ENCODE measurements at places on chromosomes 3 and 15.

- peak; percentile 94 for DNase-seq
Observed at GRCh38 chr3:194070634-194071409, 65.1 kb upstream of the HES1 start.

DNA sequence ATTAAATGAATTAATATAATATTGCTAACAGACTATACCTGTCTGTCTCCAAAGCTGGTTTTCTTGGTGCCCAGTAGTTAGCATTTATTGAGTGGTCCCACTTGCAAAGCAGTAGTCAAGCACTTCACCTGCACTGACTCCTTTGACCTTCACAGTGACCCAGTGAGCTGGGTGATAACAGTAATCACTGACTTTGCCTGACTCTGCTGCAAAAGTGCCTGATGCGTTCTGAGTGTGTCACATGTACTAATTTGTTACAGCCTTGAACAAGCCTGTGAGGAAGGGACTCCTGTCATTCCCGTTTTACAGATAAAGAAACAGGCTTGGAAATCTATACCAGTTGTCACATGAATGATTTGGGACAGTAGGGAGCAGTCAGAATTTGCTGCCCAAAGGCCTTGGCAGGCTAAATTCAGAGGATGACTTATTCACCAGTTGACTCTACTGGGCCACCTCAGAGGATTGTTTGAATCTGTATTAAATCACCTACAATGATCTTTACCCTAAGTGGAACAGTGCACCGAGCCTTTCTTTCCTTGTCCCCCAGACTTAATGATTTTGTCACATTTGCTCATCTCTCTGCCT, 116.6 kb upstream of the PLXNA1 start:
- no peak for DNase-seq

- peak; percentile 45 for DNase-seq
Observed at GRCh38 chr3:183123891-183124290, 24.6 kb upstream of the MCCC1 start.

DNA sequence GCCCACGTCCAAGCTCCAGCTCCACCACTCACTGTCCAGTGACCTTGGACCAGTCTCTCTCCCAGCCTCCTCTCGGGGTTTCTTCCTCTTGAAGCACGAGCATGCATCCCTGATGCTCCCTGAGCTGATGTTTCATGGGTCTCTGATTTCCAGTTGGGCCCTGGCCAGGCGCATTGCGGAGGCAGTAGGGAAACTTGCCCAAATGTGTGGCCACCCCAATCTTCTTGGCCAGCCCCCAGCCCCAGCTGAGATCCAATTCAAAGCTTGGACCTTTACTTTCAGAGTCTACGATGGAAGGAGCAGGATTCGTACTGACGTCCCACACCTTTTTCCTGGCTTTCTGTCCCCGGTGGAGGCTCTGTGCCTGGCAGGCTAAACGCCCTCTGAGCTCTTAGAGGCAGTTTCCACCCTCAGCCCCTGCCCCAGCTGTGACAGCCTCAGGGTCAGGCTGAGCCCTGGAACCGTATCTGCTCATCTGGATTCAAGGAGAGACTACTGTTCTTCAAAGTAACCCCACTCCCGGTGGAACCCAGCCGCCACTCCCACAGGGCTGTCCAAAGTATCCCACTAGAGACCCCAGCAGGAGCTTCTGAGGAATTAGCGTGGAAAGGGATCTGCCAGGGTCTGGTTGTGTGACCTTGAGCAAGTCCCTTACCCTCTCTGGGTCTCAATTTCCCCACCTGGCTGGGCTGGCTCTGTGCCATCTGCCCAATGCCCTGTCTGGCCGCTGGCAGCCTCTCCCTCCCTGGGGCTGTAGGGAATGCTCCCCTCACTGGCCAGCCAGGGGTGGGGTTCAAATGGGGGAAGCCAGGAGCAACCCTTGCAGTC, 37.4 kb downstream of the CPN2 start:
- no peak for DNase-seq

DNA sequence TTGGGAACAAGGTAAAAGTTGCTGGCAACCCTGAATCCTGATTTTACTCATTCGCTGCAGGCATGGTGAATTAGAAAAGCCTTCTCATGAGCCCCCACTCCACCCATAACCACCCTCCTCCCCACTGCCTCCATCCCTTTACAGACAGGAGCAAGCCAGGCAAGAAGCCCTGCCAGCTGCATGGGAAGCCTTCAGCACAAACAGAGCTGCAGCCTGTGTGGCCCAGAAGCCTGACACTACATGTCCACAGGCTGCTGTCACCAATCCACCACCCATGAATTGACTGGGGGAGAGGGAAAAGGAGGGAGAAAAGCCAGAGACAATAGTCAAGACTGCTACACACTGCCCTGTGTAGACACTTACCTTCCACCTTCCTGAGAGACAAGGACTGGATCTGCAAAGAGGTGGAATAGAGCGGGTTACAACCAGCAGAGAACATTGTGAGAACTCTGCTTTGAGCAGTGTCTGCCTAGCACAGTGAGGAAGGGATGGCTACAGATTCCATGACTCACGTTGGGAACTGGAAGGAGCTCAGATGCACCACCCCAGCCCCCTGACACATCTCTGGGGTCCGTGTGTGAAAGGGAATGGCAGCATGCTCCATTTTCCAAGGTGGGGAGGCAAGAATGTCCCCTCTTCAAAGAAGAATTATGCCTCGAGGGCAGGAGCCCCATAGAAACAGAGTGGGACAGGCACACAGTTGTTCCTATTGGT, 33.9 kb downstream of the DZIP1L start:
- peak; percentile 85 for DNase-seq

DNA sequence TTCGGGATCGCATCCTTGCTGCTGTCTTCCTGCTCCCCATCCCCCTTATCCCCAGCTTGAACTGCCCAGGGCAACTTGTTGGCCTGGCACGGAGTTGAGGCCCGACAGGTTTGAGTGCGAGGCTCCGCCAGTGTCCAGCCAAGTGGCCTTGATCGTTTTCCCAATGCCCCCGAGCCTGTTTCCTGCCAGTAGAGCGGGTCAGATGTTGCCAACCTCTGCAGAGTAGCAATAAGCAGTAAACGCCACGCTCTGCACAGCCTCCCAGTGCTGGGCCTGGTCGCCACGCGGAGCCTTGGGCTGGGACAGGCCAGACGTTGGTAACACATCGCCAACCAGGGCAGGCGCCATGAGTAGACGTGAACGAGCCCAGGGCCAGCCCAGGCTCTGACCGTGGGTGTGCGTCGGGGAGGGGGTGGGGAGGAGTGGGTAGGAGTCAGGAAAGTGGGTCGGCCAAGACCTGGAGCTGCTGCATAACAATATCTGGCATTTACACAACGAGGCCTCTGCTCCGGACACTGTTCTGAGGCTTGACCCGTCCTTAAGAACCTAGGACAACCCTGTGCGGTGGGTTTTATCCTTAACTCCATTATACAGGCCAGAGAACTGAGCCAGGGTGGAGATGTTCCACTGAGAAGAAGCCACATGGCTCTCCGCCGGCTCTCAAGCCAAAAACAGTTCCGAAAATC, 444 bp upstream of the ABHD14A start:
- no peak for DNase-seq

GRCh38 chr3:149826636-149827035, 13.6 kb downstream of the RNF13 start:
- DNase-seq = no peak

DNA sequence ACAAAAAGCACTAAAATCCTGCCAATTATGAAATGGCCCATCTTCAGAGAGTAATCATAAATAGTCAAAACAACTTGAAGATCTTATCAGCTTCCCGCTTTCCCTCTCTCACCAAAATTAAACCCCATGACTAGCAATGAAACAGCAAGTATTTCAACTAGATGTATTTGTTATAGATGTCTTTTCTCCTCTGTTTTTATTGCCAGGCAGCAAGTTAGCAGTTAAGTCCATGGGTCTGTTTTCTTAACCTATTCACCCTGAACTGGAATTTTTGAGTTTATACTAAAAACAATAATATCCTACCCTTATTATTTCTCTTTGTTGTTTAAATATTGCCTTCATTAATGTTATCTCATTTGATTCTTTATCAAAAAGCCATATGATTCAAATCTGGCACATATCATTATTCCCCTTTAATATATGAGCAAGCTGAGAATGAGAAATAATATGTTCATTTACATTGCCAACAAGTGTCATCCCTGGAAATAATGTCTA, 23.3 kb downstream of the AQP9 start:
- no peak for DNase-seq

DNA sequence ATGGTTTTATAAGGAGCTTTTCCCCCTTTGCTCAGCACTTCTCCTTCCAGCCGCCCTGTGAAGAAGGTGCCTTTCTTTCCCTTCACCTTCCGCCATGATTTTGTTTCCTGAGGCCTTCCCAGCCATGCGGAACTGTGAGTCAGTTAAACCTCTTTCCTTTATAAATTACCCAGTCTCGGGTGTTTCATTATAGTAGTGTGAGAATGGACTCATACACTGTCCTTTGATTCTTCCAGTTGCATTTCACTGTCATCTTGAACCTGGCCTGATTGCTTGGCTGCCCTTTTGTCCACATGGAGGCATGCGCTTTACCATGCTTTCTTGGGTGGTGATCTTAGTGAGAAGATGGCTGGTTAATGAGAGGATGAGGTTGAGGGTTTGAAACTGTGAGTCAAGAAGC, 23.2 kb downstream of the USP13 start:
- DNase-seq = no peak

GRCh38 chr3:67384760-67385397, 269.5 kb downstream of the SUCLG2 start:
- DNase-seq = peak; percentile 59

- DNase-seq = no peak
Observed at GRCh38 chr3:180018543-180018942, 18.2 kb downstream of the PEX5L start.

Data from EH (cell line).